ENCODE measurements at places on chromosomes 1 and 21.

- DNase-seq: no peak
Observed at GRCh38 chr1:111417755-111418154, 9.8 kb downstream of the OVGP1 start.

GRCh38 chr1:181662606-181663005 lies 179.3 kb downstream of the CACNA1E start:
- DNase-seq: no peak

DNA sequence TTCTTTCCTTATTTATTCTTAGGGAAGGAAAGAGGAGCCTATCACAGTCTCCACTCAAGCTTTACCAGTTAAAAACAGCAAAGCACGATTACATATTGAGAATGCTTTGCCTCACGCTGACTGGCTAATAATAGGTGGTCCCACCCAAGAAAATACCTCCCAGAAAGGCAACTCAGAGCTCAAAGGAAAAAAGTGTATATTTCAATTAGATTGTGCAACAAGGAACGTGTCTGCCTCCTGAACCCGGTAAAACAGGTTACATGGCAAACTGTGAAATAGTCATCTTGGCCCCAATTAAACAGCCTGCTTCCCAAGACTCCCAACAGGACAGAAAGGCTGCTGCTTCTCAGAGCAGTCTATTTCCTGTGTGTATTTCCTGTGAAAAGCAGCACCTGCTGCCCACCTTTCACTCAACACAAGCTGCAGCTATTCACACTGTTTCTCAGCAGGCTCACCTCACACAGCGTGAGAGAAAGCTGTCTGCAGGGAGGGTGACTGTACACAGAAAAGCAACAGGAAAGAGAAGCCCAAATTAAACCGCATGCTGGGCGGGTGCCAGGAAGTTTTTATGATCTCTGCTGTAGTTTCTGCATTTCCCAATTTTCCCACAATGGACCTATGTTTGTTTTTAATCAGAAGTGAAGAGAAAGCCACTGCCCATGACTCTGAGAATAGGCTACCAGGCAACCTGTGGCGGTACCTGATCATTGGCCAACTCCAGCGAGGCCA lies 44.0 kb downstream of the URB1 start:
- peak; percentile 63 for DNase-seq

- DNase-seq: no peak
Observed at GRCh38 chr1:68328490-68328889, 96.2 kb upstream of the WLS start.

DNA sequence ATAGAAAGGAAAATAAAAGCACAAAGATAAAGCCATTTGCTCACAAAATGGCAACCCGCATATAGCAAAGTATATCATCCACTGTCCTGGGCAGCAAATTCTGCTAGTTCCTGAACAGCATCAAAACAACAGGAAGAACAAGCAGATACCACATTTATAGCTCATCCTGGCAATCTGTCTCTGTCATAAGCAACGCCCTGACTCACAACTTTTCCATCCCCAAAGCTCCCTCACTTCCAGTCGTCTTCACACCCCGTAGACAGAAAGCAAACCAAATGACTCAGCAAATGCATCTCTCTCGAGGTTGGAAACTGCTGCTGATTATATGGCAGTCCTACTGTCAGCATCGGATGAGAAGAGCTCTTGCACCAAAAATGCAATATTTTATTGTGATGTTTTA lies 65.8 kb downstream of the AK5 start:
- no peak for DNase-seq

DNA sequence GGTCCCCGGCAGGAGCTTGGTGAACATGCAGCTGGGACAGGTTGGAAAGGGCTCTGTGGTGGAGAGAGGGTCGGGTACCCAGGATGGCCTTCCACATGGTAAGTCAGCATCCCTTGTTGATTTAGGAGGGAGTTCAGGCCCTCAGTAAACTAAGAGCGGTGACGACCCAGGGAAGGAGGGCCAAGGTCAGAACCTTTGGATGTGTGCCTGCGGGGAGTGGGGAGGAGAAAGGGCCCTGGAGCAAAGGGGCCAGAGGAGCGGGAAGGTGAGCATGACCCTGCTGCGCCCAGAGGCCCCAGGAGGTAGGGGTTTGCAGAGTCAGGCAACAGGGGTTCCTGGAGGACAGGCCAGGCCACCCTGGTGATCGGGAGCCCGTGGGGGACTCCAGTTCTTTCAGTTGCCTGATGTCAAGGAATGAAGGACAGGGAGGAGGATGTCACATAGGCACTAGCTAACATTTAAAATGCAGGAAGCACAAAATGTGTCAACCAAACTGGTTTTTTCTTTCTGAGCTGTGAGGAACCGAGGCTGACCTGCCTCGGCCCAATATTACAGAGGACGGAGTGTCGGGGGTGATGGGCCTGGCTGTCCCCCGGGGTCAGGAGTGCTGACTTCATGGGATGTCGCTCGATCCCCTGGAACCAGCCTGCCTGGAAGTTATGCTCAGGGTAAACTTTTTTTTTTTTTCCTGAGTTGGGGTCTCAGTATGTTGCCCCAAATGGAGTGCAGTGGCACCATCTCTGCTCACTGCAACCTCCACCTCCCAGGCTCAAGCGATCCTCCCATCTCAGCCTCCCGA lies 117.4 kb upstream of the SLC45A1 start:
- no peak for DNase-seq

- DNase-seq: no peak
Observed at GRCh38 chr1:98382586-98382985, 278.9 kb upstream of the SNX7 start.

GRCh38 chr1:166090244-166090643 lies 76.6 kb downstream of the FAM78B start:
- DNase-seq: no peak

DNA sequence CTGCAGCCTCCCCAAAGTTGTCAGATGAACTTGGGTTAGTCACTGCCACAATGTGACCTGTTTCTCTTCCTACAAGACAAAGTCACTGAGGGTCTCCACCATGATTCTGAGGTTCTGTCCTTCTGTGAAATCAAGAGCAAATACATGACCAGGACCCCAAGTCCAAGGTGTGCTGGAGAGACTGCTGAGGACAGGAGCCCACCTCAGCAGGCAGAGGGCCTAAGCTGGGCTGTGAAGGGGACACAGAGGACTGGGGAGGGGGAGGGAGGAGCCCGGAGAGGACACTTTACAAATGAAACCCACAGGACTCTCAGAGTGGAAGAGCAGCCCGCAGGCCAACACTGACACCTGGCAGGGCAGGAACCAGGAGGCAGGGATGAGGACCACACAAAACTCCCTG lies 3.3 kb downstream of the PGLYRP3 start:
- no peak for DNase-seq

DNA sequence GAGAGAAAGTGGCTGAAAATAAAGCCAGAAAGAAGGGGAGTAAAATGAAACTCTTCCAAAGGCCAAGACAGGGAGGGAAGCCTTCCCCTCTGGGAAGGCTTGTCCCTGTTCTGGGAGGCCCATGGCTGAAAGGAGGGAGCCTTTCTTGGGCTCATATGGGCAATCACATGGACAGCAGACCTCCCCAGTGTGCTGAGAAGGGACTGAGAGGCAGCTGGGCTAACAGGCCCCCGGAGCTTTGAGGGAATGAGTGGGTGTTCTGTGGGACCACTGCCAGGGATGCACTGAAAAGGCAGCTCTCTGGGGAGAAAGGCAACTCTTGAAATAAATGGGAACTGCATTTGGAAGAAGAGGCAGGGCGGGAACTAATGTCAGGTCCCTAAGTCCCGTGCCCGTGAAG lies 39.1 kb downstream of the KANK4 start:
- no peak for DNase-seq

DNA sequence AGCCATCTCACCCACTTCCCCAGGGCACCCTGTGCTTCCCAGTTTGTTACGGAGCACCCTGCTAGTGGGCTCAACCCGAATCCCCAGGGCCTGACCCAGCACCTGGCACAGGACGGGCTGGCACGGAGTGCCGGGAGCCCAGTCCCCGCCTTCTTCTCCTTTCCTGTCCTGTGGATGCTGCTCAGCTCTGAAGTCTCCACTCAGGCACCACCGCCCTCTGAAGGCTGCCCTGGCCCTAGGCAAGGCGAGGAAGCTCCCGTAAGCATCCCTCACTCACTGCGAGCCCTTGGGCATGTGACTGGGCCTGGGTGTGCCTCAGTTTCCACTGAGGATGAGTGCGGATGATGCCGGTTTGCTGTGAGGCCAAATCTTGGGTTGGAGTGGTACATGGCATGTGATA lies 21.8 kb downstream of the SLC1A7 start:
- no peak for DNase-seq

DNA sequence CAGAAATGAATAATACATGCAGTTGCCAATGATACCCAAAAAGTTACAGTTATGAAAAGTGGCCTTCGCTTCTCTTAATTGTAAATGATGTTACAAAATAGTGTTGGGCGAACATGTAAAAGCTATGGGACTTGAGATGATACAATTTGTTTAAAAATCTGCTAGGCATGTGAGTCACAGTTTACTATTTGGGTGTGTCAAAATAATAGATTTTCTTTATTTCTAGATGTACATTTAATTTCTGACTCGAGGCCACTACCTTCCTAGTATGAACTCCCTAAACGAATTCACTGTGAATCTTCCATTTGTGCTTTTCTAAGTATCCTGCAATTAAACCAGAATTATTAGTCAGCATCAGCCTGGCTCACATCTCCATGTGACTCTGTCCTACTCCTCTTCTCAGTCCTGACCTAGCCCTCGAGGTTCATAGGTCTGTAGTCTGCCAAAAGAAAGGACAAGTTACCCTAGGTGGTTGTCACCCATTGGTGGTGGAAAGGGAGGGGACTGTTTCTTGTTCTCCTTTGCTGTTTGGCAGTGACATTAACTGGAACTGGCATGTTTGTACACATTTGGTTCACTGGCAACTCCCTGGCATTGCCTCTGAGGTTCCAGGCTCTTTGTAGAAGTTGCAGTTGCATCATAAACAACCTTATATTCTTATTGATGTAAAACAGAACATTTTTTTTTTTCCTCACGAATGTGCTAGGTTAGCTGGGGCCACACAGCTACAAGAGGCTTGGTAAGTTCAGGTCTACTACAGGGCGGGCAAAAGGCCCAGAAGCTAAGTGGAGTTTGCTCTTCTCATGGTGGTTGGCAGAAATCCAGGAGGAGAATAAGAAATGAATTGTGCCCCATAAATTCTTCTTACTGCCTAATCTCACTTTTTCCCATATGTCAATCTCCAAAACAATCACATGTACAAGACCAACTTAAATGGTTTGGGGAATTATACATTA lies 746.5 kb upstream of the ADAMTS5 start:
- DNase-seq: no peak

DNA sequence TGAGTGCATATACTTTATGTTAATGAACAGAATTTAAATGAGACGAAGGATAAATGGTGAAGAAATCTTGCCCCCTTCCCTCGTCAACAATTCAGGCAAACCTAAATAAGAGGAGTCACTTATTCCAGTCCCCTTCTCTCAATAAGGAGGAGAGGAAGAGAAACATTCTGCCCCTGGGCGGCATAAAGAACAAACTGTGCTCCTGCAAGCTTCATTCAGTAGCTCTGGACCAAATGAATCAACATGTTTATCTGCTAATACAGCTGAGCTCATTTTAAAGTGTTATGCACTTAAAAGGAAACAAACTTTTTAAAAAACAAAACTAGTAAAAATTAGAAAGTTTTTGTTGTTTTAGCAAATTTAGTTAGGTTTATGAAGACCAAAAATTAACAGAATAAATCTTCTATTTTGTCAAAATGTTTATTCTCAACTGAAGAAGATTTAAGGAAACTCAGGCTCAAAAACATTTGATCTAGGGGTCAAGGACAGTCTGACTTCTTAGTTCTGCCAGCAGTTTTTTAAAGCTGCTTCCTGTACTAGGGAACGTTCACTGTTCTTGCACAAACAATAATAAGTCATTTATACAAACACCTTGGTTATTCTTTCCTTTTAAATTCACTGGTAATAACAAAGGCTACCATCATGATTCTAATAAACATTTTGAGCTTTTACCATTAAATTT lies 58.3 kb downstream of the AKT3 start:
- DNase-seq: no peak

GRCh38 chr1:159439422-159439821 lies at the start of gene OR10J1:
Gene OR10J1, plus strand, starts transcription at chr1:159439722. Its CDS starts 70 bp downstream, at chr1:159439792.
- DNase-seq: no peak

DNA sequence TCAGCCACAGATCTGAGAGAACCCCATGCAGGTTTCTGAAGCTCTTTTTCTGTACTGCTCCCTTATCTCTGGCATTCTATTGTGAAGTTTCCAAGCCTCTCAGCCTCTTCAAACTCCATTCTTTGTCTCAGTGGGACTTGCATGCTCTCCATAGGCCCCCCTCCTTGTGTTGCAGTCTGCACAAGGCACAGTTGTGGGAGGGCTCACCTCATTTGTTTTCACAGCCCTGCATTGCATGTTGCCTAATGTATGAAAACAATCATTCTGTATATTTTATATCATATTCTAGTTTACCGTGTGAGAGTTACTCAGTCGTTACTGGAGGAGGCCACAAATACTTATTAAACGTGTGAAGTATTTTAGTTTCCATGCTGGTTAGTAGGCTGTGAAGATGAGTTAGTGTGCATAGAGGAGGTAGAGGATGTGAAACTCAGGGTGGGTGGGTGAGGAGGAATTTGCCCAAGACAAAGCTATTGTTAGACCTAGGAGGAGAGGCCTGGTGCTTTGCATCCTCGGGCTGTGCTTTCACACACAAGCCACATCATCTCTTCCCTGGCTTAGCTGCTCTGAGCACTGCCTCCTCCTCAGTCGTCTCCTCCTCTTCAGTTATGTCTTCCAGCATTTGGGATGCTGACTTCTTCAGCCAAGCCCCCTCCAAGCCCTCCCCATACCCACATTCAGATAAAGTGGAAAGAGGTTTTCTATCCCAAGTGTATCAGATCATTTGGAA lies 7.8 kb upstream of the CHI3L2 start:
- no peak for DNase-seq

All from brain pericyte (primary cell).